Suprapubic skin (tissue), 4 donors: ENCODE measurements at places on chromosomes 13 and 19. TPM values are rescaled to one million over a fixed set of nuclear protein-coding genes. Genes with fewer than 3 reads are reported as not detected.

Gene CEACAM20
- 0.40 TPM for total RNA-seq

DNA sequence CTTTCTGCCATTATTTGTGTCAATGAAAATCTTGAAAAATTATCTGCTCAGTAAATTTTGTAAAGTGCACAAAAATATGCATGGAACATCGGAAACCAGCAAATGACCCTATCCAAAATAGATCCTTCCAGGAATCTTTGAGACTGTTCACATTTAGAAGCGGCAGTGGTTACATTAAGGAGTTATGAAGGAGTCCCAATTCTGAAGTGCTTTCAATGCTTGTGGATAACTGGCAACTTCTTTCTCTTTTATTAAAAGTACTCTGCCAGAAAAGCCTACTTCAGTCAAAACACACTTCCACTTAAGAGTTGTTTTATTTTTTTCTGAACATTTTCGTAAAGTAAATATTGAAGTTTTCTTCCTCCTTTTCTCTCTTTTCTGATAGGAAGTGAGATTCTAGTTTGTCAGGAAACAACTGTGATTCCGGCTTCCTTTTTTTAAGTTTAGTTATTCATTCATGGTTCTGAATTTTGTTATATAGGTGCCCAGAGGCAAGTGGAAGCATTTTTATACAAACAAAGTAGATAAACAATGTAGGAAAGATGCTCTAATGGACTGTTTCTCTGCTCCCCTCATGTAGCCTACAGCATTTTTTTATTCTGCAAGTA lies 83.5 kb downstream of the PCDH9 start:
- no peaks in the 10 kb centered on the region for H3K27me3 ChIP-seq
- peaks cover 2% of the 10 kb centered on the region for H3K4me1 ChIP-seq
- H3K36me3 ChIP-seq: no peaks in the 10 kb centered on the region
- no peak overlapping the region for H3K4me3 ChIP-seq

GRCh38 chr19:42132030-42132628 lies at the start of gene POU2F2:
TSS of gene POU2F2 (minus strand) at chr19:42132446. CDS start at chr19:42132411, 35 bp downstream.
- peaks cover 12% of the 10 kb centered on the region for H3K27me3 ChIP-seq
- H3K4me1 ChIP-seq: peaks cover 37% of the 10 kb centered on the region
- peak within 1 kb of the TSS; percentile 14 for H3K4me3 ChIP-seq

- no peak for DNase-seq
- H3K27ac ChIP-seq: peak overlapping the region; percentile 52
- H3K27me3 ChIP-seq: no peaks in the 10 kb centered on the region
- no peaks in the 10 kb centered on the region for H3K36me3 ChIP-seq
- peaks cover 11% of the 10 kb centered on the region for H3K4me1 ChIP-seq
Observed at GRCh38 chr13:73261739-73262216, 203.0 kb downstream of the KLF5 start.

Gene TMEM238
- 27.4 TPM for total RNA-seq

GRCh38 chr19:2142173-2142829 lies 9.1 kb downstream of the AP3D1 start:
- peaks cover 7% of the 10 kb centered on the region for H3K4me1 ChIP-seq
- no peaks in the 10 kb centered on the region for H3K27me3 ChIP-seq
- peaks cover 35% of the 10 kb centered on the region for H3K36me3 ChIP-seq
- no peak overlapping the region for H3K27ac ChIP-seq
- H3K4me3 ChIP-seq: no peak overlapping the region
